ENCODE measurements at places on chromosomes 12 and 14.

GRCh38 chr12:92462049-92462448, 240.7 kb upstream of the PLEKHG7 start:
- DNase-seq: no peak

DNA sequence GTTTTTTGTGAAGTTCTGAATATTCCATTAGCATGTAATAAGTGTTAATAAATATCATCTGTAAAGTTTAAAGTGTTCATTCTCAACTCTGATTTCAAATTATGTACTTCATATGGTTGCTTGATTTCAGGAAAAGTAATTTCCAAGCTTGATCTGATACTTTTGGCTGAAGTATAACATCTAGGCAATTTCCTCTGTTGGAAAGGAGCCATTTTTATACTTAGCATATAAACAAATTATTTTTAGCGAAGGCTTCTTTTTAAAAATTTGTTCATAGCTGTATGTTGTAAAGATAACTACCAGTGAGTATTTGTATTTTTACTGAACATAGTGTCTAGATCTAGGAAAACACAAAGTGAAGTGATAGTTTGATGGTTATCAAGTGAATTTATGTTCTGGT, 153.4 kb upstream of the TMTC2 start:
- no peak for DNase-seq

GRCh38 chr12:54945082-54945481, 39.5 kb downstream of the TESPA1 start:
- DNase-seq: no peak

GRCh38 chr14:24271834-24272263, 452 bp upstream of the RABGGTA start:
- no peak for DNase-seq

DNA sequence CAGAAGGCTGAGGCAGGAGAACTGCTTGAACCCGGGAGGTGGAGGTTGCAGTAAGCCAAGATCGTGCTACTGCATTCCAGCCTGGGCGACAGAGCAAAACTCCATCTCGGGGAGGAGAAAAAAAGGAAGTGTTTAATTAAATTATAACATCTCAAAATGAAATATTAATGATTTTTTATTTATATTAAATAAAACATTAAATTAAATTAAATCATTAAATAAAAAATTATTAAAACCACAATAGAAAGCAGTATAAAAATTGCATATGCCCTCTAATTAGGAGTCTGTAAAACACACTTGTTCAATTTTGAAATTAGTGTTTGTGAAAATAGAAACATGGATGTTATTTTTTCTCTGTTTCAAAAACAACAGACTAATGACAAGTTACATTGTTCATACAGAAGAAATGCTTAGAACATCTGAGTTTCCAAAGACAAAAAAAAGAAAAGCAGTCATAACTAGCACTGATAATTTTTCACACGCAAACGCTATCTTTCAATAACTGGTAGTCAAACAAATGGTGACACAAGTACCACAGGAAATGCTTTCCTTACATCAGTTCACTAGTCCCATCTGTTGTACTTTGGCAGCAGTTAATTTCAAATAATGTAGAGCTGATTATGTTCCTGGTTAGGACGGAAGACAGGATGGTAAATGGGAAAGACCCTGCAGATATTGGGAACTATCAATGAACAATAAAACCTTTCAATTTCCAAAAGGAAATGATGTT, 54.9 kb downstream of the HECTD4 start:
- no peak for DNase-seq

All from NCI-H510A (cell line).